ENCODE measurements at places on chromosomes 2 and 18.

GRCh38 chr2:151827564-151828142 is 568 bp downstream of the ARL5A start:
- peak; percentile 21 for DNase-seq

DNA sequence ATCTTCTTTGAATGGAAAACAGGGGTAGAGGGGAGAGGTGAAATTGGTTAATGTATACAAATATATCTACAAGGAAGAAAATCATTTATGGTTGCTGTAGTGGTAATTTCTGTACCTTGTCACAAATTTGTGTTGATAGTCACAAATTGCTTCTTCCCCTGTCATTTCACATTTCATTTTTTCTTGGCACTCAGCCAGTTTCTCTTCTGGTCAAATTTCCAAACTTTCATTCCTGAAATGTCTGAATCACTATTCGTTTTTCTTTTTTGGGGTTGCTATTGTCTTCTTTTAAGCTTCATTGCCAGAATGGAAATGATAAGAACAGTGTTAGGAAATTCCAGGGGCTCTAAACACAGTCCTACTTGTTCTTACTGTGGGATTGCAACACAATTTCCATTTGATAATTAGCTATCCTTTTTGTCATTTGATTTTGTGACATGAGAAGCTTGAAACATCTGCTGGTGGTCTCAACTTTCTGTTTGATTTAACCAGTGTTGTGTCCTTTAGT is 136.0 kb upstream of the GCFC2 start:
- DNase-seq = no peak

- no peak for DNase-seq
Observed at GRCh38 chr2:30516166-30516565, 69.1 kb downstream of the LCLAT1 start.

DNA sequence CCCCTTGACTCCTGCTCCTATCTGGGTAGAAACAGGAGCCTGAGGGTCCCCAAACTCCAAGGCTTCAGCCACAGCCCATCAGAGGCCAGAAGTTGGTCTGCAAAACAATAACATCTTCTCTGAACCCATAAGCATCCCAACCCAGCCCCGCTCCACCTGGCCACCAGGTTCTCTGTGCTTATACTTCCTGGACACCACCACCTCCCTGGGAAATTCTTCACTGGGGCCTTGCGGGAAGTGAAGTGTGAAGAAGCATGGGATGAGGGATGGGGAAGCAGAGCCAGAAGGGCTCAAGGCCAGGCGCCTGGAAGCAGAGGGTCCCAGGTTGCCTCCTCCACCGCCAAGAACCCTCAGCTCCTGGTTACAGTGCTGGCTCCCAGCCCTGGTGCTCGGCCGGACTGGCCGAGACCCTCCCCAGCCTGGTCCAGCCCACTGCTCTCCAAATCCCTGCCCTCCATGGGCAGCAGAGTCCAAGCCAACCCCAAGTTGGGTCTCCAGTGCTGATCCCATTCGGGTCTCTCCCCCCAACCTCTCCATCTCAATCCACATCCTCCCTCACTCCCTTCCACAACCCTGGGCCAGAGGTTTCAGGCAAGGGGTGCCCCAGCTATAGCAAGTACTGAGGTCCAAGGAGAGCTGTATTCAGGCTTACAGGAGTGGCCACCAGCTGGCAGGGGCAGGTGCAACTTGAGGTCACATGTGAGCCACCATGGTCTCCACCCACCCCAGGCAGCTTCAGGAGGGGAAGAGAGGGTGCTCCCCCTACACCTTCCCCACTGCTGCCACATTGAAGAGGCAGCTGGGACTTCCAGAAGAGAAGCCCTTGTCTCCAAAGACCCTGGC is 60.7 kb downstream of the TNS1 start:
- no peak for DNase-seq

GRCh38 chr2:3007135-3007534 is 370.5 kb downstream of the EIPR1 start:
- DNase-seq = no peak
